Fibroblast of skin of right quadriceps (primary cell): ENCODE measurements at places on chromosomes 12 and 14.

DNA sequence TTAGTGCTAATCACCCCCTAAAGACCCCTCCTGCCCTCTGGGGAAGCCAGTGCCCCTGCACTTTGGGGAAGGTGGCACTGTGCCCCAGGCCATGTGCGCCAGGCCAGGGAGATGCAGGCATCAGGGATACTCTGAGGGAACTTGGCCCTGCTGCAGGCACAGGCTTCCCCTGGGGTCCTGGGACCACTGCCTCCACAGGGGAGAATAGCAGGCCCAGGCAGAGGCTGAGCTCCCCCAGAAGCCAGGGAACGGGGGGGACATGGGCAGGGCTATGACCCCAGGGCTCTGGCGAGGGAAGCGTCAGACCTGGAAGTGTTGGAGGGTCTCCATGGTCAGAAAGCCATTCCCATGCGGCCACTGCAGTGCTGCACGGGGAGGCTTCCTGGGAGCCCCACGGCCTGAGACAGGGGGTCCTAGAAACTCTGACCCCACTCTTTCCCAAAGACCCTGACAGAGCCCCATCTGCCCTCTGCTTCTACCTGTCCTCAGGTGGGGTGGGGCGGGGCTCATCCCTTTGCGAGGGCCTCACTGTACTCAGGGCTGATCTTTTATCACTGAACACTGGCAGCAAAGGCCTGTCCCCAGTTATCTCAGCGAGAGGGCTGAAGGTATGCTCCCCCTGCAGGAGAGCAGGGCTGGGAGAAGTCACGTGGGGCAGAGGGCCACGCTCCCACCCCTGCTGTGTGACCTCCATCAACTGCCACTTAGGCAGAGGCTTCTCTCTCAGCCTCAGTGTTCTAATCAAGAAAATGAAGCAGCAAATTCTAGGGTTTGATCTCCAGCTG is 160.0 kb downstream of the CALM1 start:
- no peak for DNase-seq

- no peak for DNase-seq
Observed at GRCh38 chr14:89927186-89927865, 27.2 kb downstream of the EFCAB11 start.

- DNase-seq = no peak
Observed at GRCh38 chr12:87425942-87426554, 603.2 kb downstream of the C12orf50 start.

DNA sequence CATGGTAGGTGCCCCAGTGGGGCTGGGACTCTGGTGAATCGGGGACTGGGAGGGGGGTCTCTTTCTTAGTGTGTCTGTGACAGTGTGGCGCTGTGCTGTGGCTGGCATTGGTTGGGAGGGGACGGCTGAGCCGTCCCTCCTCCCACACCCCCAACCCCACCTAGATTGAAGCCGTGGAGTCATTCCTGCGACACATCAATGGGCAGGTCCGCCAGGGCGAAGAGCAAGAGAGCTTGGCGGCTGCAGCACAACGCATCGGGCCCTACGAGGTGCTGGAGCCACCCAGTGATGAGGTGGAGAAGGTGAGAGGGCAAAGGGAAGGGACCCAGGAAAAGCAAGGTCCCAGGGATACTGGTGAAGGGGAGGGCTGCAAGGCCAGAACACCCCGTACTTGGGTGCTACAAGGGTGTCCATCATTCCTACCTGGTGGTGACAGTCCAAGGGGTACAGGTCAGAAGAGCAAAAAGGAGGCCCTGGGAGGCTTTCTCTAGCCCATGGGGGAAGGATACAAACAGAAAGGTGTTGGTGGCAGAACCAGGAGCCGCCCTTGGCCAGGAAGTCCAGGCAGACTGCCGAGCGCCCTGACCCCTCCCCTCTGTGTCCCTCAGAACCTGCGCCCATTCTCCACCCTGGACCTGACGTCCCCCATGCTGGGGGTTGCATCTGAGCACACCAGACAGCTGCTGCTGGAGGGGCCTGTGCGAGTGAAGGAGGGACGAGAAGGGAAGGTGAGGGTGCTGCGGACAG is 7.4 kb downstream of the PLEKHG6 start:
- no peak for DNase-seq

- no peak for DNase-seq
Observed at GRCh38 chr12:89382328-89382727, 30.0 kb upstream of the DUSP6 start.

GRCh38 chr12:132462788-132463187 is 27.2 kb upstream of the FBRSL1 start:
- no peak for DNase-seq

- DNase-seq = no peak
Observed at GRCh38 chr12:106429636-106430035, 72.1 kb downstream of the POLR3B start.
